Peyer's patch (tissue), 4 donors: ENCODE measurements at places on chromosomes 3 and 15.

DNA sequence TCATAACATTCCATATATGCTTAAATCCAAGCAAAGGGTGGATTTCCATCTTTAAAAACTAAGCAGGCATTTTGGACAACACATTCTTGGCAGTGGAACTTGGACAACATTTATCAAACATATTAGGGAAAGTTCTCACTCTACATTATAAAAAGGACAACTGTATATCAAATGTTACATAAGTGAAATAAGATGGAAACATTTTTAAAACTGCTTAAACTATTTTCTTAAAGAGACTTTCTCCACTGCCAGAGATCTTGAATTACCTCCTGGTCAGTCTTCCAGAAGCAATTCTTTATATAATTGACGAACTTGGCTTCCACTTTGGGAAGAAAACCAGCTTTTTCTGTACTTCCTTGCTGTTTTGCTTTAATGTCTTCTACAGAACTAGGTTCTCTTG, 109.3 kb downstream of the NEO1 start:
- no peak for DNase-seq

DNA sequence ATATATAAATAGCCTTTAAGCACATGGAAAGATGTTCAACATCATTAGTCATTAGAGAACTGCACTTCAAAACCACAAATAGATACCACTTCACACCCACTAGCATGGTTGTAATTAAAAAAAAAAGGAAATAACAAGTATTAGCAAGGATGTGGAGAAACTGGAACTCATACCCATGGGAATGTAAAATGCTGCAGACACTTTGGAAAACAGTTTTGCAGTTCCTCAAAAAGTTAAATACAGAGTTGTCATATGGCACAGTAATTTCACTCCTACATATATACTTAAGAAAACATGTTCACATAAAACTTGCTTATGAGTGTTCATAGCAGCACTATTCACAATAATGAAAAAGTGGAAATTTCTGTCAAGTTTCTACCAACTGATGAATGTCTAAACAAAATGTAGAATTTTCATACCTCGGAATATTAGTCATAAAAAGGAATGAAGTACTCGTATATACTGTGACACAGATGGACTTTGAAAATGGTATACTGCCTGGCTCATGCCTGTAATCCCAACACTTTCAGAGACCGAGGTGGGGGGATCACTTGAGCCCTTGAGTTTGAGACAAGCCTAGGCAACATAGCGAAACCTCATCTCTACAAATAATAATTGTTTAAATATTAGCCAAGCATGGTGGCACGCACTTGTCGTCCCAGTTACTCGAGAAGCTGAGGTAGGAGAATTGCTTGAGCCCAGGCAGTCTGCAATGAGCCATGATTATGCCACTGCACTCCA, 28.1 kb downstream of the BCL2A1 start:
- no peak for DNase-seq

DNA sequence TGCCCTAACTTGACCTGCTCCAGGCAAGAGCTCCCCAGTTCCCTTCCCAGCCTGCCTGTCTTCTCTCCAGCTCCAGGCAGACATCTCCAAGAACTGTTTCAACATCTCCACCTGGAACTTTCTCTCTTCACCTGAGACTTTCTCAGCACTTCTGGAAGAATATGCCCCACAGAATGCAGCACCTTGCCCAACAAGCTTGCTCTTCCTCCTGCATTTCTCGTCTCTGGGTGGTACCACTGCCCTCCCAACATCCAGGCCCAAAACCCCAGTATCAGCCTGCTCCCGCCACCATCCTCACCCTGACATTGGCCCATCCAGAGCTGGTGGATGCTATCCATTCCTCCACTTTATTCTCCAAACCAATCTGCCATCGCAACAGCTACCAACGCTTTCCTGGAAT, 8.8 kb downstream of the RFTN1 start:
- DNase-seq: no peak

GRCh38 chr3:12948371-12948770, 107.0 kb upstream of the RPL32 start:
- DNase-seq: no peak

DNA sequence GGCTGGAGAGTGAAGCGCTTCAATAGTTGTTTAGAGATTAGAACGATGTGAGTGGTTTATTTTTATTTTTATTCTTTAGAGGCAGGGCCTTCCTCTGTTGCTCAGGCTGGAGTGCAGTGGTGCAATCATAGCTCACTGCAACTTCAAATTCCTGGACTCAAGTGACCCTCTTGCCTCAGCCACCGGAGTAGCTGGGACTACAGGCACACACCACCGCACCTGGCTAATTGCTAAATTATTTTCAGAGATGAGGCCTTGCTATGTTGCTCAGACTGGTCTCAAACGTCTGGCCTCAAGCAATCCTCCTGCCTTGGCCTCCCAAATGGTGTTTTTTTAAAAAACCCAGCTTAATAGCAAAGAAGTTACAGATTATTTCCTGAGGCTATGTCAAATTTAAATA, 29.0 kb downstream of the PPARG start:
- DNase-seq: no peak

- DNase-seq: no peak
Measured at GRCh38 chr3:160956785-160957184, 148.4 kb downstream of the B3GALNT1 start.

- DNase-seq: no peak
Measured at GRCh38 chr15:85030301-85030929, 48.8 kb downstream of the PDE8A start.

DNA sequence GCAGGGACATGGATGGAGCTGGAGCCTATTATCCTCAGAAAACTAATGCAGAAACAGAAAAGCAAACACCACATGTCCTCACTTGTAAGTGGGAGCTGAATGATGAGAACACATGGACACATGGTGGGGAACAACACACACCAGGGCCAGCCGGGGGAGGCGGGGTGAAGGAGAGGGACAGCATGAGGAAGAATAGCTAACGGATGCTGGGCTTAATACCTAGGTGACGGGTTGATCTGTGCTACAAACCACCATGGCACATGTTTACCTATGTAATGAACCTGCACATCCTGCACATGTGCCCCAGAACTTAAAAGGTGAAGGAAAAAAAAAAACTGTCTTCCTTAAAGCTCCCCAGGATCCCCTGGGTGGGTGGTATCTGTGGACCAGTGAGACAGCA, 87.1 kb downstream of the ADAMTS17 start:
- peak; percentile 3 for DNase-seq

- DNase-seq: peak; percentile 26
Measured at GRCh38 chr15:66097151-66098021, 156.2 kb downstream of the MEGF11 start.

GRCh38 chr3:29099296-29099695, 181.6 kb upstream of the RBMS3 start:
- DNase-seq: no peak

DNA sequence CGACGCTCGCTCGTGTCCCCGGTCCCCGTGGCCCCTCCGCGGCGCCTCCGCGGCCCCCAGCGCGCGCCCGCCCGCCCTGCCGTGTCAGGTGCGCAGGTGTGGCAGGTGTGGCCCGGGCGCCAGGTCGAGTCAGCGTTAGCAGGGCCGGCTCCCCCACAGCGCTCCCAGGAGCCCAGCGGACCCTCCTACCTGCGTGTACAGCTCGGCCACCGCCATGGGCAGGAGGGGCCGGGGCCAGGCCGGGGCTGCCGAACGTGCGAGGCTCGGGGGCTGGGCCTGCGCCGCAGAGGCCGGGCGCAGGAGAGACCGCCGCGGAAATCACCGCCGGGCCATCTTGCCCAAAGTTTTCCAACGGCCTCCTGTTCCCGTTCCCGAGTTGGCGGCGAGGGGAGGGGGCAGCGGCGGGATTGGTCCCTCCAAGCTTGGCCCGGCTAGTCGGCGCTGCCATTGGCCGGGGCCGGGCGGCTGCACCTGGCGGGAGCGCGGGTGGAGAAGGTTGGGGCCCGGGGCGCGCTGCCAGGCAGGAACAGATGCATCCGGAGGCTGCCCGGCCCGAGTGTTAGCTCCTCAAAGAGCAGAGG, at the start of gene MYO5C:
MYO5C (minus strand) TSS at position 384 of the 581 bp plus-strand sequence; CDS start at position 216, 168 bp downstream.
- peak; percentile 90 for DNase-seq

GRCh38 chr3:8458711-8459110, 42.9 kb upstream of the LMCD1 start:
- peak; percentile 53 for DNase-seq

DNA sequence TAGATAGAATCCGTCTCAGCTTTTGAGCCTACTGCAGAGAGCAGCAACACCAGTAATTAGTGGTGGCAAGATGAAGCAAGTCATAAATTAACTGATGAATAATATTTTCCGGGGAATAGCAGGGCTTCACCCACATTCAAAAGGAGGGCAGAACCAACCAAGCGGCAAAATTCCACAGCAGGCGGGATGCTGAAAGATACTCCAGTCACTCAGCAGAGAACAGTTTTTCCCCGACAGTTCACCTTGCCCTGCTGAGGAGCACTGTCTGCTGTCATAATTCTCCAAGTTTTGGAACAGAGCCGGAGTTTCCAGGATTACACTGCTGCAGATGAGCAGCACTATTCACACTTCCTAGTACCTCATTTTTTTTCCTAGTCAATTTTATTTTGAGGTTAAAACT, 274.7 kb downstream of the CD47 start:
- DNase-seq: no peak

DNA sequence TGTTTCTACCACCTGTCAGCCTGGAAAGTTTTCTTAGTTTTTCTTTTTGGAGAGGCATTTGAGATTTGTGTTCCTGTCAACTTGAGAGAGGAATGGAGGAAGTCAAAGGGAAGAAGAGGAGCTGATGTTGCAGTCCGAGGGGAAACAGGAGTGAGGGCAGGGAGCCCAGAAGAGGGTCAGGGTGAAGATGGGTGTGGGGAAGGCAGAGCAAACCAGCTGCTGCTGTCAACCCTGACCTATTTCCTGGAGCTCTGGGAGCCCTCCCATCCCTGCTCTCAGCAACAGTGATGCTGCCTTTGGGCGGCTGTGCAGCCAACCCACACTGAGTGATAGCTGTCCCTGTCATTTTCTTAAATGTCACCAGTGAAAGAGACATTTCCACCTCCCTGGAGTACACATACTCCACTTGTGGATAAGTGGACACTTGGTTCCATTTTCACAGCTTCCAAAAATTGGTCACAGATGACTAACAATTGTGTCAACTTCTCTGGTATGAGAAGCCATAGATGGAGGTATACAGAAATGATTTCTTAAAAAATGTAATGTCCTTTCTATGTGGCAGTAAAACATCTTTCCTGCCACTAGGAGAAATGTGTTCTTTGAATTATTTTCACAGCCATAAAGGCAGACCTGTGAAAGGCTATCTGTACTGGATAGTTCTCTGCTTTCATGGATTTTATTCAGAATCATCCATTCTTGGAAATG, 556.3 kb upstream of the TBL1XR1 start:
- no peak for DNase-seq

DNA sequence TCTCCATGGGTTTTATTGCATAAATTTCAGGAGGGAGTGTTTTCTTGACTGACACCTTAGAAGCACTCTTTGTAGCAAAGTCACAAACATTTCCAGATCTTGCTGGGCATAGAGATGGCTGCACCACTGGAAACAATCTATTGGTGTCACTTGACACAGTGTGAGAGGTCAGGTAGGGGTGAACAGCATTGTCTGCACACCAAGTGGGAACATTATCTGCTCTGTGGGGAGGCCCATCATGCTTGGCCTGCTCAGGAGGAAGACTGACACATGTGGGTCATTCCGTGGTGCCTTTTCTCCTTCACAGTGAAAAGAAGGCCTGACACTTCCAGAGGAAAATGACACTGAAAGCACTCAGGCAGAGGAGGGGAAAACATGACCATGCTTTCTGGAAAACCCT, 149.9 kb upstream of the GALNT15 start:
- no peak for DNase-seq

DNA sequence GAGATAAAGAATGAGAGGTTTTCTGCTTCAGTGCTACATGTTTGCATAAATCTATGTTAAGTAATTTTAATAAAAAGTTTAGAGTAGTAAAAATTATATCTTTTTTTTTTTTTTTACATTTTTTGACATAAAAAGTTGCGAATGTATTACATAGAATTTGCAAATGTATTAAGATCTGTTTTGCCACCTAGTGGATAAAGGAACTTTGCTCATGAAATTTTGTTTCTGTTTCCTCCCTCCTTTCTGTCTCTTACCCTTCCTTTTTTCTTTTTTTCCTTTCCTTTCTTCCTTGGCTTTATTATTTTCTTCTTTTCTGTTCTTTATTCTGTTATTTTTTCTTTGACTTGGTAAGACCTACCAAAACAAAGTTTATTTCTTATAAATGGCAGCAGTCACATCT, 58.5 kb upstream of the UTS2B start:
- no peak for DNase-seq

- DNase-seq: no peak
Measured at GRCh38 chr15:89910891-89911626, 1.7 kb downstream of the ARPIN start.

DNA sequence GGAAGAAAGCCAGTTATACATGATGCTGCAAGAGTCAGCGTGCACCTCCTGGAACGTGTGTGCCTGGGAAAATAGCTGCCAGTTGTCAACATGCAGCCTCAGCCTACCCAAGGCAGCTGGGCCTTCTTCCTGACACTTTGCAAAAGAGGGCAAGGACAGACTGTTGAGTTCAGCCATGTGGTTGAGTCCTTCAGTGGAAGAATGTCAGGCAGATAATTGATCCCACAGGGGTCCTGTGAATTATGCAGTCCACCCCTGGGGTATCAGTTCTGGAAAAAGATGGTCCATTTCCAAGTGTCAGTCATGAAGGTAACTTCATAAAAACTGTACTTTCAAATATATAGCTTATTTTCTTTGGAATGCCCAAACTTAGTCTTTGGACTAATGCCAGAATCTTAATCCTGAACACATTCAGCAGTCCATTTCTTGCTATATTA, 79.6 kb downstream of the ARNT2 start:
- DNase-seq: no peak

DNA sequence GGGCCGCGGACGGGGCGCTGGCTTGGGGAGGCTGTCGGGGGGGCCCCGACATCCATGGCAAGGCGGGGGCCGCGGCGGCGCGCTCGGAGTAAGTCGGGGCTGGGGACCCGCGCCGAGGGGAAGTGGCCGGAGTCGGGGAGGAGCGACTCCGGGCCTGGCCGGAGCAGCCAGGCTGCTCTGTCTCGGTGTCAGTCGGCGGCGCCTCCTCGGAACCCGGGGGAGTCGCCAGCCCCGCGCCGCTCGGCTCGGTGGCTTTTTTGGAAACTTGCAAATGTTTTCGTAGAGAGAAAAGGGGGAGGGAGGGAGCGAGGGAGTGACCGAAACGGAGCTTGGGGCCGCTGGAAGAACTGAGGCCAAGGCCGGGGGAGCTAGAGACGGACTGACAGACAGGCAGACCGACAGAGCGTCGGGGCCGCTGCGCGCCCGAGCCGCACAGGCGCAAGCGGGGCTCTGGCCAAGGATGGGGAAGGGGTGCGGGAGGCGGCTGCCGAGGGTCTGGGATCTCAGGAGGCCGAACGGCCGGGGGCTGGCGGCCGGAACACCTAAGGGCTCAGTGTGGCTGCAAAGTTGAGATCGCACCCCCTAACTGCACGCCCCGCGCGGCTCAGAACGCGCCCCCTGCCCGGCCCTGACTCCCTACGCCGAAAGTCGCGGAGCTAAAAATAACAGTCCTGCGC, 5.0 kb downstream of the PTH1R start:
- no peak for DNase-seq

DNA sequence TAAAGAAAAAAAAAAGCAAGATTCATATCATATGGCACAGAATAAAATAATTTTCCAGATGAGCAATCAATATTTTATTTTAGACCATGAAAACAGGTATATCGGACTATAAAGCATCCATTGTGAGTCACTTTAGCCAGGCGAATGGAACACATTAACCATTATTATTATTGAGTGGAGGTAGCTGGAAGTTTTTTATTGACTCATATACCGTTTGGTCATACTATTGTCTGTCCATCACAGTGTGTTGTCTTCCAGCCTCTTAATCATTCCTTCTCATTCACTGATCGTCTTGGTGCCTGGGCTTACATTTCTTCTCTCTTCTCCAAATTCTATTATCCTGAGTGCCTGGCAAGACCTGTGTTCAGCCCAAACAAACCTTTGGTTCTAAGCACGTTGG, 634.8 kb downstream of the MECOM start:
- no peak for DNase-seq
